ENCODE measurements at places on chromosomes 3 and 15.

DNA sequence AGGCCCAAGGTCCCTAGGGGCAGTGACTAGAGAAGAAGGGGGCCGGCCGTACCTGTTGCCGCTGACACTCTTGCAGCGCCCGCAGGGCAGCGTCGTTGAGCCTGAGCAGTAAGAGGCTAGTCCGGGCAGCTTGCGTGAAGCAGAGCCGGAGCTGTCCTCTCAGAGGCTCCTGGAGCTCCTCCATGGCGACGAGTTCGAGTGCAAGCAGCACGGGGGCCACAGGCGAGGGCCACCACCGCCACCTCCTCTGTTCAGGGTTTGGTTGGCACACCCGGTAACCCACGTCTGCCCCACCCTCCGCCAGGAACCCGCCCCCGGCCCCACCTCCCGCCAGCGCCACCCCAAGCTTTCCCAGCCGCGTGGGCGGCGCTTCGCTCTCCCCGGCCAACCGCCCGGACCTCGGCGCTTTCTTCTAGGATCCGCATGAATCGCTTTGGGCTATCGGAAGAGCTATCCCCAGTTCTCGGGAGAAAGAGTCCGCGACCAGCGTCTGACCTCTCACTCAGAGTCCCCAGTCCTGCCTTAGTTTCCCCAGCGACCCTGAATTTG, at the start of gene ELL3:
Gene ELL3, minus strand, starts transcription at position 249 of the 549 bp plus-strand sequence. Its CDS starts 65 bp downstream, at position 184.
- peak; percentile 73 for DNase-seq

DNA sequence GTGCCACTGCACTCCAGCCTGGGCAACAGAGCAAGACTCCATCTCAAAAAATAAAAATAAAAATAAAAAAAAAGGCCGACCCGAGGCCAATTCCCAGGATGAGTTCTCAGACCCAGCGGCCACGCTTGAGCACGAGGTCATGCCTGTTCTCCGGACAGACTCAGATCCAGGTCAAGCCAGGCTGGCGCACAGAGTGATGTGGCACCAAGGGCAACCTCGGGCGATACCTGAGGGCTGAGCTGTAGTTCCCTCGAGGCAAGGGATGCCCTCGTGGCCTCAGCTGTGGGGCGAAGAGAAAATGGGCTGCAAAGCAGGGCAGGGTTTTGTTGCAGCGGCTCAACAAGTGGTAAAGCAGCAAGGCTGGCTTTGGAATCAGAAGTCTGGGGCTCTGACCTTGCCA, 77.3 kb downstream of the C3orf70 start:
- no peak for DNase-seq

DNA sequence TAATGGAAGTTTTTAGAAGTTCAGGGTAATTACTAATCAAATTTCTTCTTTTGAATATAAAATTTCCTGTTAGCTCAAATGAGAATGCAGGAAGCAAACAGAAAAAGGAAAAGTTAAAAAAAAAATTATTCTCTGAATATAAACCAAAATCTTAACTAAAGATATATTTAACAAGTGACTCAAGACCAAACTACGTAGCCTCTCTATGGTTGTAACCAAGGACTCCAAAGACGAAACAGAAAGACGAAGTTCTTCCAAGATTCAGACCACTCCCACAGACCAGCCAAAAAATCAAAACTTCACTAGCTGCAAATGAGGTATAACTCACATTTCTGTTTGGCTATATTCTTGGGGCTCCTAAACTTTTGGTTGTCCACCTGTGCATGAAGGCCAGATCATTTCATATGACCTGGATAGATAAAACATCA, 846.5 kb upstream of the ALCAM start:
- no peak for DNase-seq

DNA sequence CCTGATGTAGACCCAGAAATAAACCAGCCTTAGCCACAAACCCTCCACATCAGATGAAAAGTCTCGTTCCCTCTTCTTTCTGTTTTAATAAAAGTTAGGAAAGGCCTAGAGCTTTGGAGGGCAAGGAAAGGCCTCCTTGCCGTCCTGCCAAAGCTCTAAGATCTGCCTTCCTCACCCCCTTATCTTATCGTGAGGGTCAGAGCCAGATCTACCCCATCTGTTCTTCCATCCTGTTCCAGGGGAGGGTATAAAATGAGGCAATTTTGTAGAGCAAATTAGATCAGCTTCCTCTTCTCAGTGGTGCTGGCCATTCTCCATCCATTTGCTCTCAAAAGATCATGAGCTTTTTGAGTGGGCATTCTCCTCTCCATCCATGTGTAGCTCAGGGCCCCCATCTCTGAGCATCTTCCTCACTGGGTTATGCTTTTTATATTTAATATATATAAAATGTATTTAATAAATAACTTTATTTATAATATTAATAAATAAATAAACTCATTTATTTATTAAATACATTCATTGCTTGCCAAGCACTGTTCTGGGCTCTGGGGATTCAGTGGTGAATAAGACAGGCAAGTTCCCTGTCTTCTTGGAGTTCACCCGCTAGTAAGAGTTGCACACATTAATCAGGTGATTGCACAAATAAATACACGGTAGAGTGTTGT, 2.0 kb upstream of the SLC24A1 start:
- no peak for DNase-seq

DNA sequence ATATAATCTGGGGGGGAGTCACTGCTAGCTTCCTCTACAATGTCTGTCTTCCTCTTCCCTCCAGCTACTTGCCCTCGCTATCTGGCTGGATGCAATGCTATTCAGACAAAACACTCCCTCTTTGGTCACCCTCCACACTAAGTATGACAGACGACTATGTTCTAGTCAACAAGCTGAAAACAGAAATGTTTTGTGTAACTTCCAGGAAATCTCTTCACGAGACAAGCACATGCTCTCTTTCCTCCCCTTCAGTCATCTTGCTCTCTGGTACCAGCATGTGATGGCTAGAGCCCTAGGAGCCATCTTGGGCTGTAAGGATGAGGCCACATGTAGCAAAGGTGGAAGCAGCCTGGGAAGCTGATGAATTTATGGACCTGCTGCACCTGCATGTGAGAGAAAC, 151.3 kb downstream of the ARRDC4 start:
- DNase-seq, result no peak

DNA sequence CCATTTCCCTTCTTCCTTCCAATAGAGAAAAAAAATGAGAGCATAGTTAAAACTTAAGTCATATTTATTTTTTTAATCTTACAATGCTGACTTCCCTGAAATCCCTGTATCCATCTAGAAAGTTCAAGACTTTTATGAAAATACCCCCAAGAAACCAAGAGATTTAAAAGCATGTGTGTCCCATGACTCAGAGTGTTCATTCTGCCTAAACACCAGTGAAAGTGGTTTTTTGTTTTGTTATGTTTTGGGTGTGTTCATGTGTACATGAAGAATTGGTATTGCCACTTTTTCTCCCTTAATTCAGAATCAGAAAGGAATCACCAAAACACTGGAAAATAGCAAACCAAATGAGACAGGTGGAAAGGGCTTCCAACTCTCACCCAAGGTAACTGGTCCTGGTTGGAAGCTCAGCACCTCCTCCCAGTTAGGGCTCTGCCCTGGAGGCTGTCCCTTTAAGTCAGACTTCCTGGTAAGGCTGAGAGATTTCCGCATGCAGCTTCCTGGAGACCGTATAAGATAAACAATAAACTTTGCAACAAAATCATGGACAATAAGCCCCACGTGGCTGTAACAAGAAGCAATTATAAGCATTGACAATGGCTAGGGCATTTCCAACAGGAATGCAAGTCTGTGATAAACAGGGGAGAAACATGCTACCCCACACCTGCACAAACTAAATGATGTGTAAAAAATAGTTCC, 121.9 kb upstream of the ARHGEF3 start:
- DNase-seq, result peak; percentile 86

GRCh38 chr3:187728248-187728647, 17.0 kb downstream of the BCL6 start:
- DNase-seq, result no peak

- DNase-seq, result no peak
These were observed 68.0 kb upstream of the STAC start for GRCh38 chr3:36312351-36312750.

DNA sequence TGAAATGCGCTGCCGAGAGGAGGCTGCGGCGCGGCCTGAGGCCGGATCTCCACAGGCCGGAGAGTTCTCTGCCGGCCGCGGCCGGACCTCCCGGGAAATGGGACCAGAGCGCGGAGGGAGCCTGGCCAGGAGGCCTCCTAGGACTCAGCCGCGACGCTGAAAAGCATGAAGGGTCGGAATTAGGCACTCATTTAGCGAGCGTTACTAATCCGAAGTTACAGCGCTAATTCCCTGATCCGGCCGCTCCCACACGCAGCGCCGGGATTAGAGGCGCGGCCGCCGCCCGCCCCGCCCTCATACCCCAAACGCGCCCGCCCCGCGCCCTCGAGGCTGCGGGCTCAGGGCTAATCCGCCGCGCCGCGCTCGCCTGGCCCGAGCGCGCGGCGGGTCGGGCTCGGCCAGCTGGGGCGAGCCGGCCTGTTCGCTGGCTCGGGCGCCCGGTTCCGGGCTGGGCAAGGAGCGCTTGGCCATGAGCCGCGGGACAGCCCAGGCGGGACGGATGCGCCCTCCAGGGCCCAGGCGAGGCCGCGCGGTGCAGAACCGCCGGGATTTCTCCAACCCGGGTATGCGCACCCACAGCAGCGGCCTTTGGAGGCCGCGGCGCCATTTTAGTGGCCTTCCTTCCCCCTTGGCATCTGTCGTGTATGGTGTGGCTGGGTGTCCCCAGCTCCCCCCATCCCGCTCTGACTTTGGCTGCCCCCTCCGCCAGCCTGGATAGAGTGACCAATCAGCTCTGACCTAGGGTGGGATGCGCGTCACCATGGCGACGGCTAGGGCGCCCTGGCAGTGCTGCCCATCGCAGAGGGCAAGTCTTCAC, 36.8 kb upstream of the POLG start:
- no peak for DNase-seq

DNA sequence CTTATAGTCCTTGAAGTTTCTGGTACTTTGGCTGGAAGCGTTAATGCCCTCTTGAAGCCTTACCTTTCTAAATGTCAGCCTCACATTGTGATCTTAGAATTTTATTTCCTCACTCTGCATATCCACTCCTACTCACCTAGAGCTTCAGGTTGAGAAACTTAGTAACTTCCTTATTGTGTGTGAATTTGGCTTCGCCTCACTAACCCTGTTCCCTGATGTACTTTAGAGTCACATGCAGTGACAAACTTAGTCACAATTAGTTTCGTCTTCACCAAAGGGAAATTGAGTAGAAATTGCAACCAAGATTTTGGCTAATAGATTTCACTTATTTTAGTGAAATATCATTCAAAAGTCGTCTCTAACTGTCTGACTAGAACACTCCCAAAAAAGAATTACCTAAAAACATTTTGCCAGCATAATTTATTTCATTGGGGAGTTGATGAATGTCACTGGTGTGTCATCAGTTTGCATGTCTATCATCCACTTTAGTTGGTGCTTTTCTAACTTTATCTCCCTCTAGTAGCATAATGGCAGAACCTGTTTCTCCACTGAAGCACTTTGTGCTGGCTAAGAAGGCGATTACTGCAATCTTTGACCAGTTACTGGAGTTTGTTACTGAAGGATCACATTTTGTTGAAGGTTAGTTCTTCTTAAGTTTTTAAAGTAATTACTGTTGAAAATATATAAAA, 960 bp downstream of the MFN1 start:
- no peak for DNase-seq

DNA sequence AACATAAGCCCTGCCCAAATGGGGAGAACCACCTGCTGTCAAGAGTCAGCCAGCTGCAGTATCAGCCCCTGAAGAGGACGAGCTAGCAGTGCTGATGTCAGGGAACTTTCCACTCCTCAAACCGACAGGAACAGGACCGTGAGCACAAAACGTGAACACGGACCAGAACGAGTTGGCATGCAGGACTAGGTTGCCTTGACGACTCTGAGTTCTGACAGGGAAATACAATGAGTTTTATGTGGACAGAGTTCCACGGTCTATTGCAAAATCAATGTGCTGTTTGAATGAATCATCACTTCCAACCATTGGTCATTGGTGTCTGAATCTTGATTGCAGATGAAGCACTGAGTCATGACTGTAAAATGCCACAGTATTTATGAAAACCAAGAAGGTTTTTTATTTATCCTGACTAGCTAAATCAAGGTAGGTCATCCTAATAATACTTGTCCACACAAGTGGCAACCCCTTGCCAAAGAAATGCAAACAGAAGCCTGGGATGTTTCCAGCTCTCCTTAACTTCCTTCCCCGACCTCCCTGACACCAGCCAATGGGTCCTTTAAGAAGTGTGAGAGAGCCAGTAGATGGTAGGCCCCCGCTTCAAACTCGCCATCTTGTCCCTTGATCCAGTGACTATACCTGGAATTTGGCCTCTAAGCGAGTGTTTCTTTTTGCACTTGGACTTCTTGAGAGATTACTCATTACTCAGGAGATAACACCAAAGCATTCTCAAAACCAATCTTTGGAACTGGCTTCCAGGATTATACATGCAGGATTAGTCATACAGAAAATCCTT, 119.6 kb downstream of the ASB7 start:
- no peak for DNase-seq

GRCh38 chr3:109994853-109995252, 657.5 kb upstream of the DPPA4 start:
- DNase-seq, result no peak
